ENCODE measurements at places on chromosomes 5 and 9.

DNA sequence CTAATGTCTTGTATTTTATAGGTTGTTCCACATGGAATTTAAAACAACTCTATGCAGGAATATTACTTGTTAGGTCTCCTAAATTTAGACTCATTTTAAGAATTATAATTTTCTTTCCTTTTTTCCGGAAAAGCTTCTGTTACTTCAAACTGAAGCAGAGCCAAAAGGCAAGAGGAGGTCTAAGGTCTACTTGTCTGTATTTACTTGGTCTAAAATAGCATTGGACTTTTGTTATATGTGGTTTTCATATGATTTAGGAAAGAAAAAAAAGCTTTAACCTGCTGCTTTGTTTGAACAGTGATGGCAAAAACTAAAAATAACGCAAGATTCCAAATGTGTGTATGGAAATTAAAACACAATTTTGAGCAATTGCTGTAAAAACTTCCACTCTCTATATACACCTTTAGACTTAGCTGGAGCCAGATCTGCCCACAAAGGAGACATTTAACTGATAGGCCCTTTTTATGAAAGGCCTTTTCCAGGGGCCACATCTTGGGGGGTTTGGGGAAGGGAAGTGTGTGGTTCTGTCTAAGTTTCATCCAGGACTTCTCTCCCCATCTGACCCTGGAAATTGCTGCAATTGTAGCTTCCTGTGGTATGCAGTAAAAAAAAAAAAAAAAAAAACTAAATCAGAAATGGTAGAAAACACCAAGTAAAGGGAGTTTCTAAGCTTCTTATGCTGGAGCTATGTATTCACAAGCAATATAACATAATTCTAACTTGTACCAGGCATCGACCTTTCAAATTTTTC lies 307.7 kb upstream of the MEF2C start:
- DNase-seq, result no peak

- no peak for DNase-seq
These were observed 104.3 kb downstream of the NFIB start for GRCh38 chr9:14209399-14210345.

DNA sequence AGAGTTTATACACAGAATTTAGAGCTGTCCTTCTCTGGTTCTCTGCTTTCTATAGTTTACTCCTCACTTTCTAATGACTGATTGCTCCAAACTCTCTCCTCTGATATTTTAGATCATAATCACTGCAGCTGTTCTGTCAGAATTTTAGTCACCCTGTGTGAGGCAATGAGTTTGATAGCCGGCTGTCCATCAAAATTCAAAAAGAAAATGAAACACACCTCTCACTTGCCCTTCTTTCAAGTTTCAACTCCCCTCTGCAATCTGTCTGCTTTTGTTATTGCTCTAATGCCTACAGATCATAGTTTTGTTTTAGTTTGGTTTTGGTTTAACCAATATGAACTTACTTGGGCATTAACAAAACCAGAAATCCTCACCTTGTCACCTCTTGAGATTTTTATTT lies 23.3 kb upstream of the ABLIM3 start:
- no peak for DNase-seq

DNA sequence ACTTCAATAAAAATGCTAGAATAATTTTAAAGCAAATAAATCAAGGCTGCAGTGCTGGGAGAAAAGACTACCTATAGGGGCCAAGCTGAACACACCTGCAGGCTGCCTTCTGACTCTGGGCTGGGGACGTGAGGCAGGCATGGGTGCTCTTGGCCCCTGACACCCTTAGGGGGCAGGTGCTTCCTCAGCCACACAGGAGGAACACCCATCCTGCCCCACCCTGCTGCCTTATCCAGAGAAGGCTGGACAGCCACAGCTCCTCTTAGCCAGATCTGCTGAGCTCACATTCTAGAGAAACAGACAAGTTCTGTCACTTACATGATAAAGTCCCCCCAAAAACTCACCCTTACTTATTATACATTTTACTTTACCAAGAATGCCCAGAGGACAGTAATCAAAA lies 6.6 kb upstream of the LMX1B start:
- no peak for DNase-seq

- DNase-seq, result no peak
These were observed 143.1 kb upstream of the FBN2 start for GRCh38 chr5:128681096-128681495.
